ENCODE measurements at places on chromosomes 7 and 10.

GRCh38 chr10:130189608-130190054 is 53.4 kb downstream of the GLRX3 start:
- no peak for DNase-seq

DNA sequence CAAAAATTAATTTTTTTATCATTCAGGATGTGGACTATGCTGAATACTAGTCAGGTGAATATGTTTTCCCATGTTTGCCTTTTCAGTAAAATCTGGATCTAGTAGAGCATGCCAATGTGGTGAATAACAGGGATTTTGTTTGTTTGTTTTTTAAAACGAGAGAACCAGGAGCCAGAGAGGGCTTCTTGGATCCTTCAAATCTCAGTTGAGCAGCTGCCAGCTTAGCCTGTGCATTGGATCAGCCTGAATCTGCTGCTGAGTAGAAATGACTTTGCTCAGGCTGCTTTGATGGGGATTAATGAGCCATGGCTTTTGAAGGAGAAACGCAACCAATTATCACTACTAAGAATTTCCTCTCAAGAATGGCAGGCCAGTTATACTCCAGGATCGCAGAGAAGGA is 493.8 kb downstream of the ARL4A start:
- no peak for DNase-seq

DNA sequence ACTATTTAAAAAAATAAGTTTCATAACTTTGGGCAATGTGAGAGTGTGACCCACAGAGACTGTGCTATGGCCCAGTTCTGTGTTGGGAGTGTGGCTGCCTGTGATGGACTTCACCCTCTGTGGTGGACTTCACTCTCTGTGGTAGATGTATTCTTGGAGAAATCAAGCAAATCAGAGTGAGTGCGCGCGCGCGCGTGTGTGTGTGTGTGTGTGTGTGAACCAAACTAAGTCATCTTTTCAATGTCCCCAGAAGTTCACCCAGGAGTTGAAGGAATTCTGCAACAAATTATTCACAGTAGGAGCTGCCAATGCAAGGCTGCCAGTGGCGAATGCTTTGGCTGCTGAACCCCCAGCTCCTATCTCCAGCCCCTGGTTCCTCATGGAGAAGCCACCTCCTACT is 184.5 kb downstream of the ADAM12 start:
- no peak for DNase-seq

GRCh38 chr10:110387983-110388686 is 83.4 kb upstream of the SMNDC1 start:
- no peak for DNase-seq

DNA sequence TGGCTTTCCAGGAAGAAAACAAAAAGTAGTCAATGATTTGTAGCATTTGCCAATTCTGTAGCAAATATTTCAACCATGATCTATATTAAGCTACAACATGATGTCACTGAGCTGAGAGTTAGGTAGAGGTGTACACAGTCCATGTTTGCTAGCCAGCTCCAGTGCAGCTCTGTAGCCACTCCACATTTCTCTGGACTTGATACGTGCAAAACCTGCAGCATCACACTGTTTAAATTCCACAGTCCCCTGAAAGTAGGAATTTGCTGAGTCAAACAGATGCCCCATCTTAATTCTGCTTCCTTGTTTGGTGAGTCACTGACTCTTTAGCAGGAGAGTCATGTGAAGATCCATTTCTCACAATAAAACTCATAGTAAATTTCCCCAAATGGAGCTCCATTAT is 89.8 kb upstream of the LRRTM3 start:
- no peak for DNase-seq

DNA sequence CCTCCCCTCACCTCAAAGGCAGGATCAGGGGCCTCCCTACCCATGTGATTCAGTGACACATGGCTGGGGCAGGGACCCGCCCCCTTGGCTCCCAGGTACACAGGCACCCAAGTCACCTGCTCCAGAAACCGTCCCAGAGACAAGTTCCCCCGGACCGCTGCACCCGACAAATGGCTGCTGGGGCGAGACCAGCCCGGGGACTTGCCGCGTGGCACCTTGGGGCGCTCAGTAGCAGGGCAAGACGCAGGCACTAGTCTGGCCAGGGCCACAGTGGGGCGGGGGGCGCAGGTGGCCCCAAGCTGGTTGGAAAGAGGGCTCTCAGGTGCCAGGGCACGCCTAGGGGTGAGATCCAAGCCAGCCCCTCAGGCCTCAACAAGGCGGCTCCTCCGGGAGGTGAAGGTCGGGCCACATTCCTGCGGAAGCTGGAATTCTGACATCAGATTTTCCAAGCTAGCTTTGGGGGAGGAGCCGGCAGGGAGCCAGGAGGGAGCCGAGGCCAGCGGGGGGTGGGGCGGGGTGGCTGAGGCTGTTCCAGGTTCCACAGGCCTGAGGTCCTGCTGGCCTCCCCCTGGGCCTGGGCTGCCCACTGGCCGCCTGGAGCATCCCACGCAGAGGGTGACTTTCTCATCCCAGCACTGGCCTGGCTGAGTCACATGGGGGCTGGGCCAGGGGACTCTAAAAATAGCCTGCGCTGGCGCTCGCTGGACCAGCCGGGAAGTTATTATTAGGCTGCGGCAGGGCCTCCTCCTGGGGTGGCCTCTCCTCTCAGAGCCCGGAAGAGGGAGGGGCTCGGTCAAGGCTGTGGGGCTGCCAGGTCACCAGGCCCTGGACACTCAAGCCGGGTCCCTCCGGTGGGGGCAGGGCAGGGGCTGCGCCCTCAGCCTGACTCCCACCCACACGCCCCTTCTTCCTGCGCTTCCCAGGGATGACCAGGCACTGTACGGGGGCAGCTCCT is 20.5 kb upstream of the INPP5A start:
- DNase-seq, result peak; percentile 67

GRCh38 chr7:107125475-107125874 is 43.3 kb upstream of the HBP1 start:
- DNase-seq, result no peak

DNA sequence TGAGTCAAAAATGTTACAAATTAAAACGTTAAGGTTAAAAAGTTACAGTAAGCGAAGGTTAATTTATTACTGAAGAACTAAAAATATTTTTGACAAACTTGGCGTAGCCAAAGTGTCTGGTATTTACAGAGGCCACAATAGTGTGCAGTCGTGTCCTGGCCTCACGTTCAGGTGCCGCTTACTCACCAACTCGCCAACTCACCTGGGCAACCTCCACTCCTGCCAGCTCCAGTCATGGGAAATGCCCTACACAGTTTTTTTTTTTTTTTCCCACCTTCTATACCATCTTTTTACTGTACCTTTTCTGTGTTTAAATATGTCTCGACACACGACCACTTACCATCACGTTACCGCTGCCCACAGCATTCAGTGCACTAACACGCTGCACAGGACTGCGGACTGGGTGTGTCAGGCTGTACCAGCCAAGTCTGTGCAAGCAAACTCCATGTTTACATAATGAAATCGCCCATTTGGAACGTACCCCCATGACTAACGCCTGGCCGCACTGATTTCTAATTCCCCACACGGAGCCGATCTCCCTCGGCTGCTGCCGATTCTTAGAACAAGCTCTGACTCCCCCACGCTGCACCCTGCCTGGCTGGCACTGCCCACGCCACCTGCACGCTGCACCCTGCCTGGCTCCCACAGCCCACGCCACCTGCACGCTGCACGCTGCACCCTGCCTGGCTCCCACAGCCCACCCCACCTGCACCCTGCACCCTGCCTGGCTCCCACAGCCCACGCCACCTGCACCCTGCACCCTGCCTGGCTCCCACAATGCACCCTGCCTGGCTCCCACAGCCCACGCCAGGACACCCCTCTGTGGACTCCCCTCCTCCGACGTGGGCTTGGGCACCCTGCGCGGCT is 203.1 kb downstream of the ZMYND11 start:
- DNase-seq, result no peak

DNA sequence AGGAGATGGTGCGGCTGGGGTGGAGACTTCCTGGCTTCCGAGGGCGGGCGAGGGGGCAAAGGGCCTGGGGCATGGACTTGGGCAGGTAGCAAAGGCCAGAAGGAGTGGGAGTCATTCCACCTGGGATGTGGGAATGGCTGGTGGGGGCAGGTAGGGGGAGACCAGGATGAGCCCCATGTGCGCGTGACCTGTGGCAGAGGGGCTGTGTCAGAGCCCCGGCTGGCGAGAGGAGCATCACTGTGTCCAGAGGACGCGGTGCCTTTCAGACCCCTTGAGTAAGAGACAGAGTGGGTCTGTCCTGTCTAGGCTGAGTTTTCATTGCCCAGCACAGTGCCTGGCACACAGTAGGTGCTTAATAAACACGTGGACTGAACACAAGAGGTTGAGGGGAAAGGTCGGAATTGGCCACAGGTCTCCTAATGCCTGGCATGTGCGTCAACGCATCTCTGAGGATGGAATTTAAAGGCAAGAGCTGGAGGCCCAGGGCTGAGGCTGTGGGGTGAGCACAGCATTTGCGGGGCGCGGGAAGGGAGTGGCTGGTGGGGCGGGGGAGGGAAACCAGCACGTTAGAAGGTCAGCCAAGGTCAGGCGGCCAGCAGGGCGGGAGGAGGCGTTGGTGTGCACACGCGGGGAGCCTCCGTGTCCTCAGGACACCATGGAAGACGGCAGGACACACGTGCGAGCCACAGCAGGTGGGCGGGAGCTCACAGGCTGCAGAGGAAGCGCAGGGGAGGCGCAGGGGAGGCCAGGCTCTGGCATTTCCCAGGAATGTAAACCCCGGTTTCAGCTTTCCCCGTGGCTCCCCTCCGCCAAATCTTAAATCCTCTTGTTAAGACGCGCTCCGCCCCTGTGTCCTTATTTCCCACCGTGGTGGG is 51.8 kb downstream of the CUX1 start:
- DNase-seq, result no peak

DNA sequence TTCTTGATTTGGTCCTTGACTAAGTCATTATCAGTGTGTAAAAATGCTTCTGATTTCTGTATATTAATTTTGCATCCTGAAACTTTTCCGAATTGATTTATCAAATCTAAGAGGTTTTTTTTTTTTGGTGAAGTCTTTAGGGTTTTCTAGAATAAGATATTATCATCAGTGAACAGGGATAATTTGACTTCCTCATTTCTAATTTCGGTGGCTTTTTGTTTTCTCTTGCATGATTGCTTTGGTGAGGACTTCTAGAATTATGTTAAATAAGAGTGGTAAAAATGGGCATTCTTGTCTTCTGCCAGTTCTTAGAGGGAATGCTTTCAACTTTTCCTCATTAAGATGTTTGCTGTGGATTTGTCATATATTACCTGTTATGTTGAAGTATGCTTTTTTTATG is 170.5 kb downstream of the CCDC7 start:
- no peak for DNase-seq

DNA sequence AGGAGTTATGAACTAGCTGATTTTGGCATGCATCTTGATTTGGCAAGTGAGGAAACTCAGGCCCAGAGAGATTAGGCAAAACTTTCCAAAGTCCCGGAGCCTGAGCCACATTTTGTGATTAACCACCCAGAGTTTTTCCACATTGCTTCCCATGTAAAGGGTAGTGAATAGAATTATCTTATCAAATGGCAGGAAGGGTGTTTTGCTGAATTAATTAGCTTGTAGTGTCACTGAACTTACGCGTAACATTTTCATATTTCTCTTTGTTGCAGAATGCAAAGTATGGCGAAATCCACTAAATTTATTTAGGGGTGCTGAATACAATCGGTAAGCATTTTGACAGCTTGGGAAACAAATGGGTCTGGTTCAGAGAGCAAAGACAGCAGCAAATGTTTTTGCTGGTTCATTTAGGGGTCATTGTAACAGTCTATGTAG is 176.2 kb downstream of the ST7 start:
- DNase-seq, result no peak

DNA sequence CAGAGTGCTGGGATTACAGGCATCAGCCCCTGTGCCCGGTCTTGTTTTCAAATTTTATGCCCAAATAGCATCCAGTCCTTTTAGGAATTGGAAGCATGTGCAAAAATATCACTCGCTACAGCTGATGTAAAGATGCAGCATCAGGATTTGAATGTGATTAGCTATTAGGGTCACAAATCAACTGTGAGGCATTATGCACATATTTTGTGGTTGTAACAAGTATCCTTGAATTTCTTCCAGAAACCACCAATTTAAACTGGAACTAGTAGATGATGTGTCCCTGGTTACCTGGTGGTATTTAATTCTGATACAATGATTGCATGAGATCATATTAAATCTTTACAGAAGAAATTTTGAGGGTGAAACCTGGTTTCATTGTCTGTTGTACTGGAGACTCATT is 41.0 kb upstream of the ITGA8 start:
- no peak for DNase-seq

GRCh38 chr7:104153287-104153686 is 54.5 kb downstream of the ORC5 start:
- no peak for DNase-seq

- no peak for DNase-seq
Measured at GRCh38 chr7:33909318-33909717, 4.0 kb downstream of the BMPER start.

DNA sequence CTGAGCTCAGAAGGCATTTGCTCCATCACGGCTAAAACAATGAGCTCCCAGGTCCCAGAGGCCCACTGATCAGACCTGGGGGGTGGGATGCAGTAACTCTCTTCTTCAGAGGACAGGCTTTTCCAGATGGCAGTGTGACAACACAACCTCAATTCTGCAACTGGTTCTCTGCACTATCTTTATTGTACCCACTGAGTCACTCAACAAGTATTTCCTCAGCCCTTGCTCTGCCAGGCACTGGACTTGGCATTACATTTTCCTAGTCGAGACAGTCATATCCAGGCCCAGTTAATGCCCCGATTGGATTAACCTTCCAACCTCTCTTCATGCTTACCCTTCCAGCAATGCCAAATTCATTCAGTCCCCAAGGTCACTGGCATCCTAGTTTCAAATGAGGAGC is 72.6 kb downstream of the JAZF1 start:
- DNase-seq, result no peak

- DNase-seq, result no peak
Measured at GRCh38 chr10:16689227-16689626, 128.0 kb downstream of the RSU1 start.

- no peak for DNase-seq
Measured at GRCh38 chr10:75334720-75335119, 66.8 kb downstream of the ZNF503 start.

- no peak for DNase-seq
Measured at GRCh38 chr7:35522697-35523096, 172.2 kb downstream of the HERPUD2 start.

DNA sequence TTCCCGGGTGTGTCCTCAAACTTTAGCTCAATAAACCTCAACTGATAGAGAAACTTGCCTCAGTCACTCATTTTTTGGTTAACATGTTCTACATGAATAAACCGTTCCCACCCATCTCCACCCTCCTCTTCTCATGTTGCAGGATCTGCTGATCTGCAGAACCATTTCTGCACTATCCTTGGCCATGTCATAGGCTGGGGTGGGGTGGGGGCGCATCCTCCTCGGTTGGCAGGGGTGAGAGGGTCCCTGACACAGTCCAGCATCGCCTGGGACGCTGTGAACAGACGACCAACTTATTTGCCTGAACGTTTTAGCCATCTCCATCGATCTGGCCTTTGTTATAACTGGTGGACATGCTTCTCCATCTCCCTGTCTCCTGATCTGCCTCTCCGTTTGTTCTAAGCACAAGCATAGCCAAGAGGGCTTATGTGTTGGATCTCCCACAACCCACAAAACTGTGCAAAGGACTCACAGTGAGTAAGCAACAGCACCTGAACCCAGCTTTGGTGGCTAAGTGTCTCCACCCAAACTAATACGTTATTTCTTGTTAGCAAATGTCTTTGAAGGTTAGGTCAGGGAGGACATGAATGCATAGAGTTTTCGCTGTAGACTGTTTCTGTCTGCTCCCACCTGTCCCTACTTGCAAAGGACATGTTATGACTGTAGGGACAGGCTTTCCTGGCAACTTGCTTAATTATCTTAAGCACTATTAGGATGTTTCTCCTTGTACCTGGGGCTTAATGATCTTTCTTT is 51.7 kb downstream of the PRKCQ start:
- DNase-seq, result no peak

GRCh38 chr7:83663131-83663530 is 14.2 kb upstream of the SEMA3E start:
- no peak for DNase-seq

Data from posterior cingulate gyrus (tissue), 11 donors.